Activated T-helper 1 cell treated with anti-CD3 and anti-CD28 coated beads, Interleukin-2, amount 50 U/mL, for 16 hours (primary cell): ENCODE measurements at places on chromosomes 2 and 18.

DNA sequence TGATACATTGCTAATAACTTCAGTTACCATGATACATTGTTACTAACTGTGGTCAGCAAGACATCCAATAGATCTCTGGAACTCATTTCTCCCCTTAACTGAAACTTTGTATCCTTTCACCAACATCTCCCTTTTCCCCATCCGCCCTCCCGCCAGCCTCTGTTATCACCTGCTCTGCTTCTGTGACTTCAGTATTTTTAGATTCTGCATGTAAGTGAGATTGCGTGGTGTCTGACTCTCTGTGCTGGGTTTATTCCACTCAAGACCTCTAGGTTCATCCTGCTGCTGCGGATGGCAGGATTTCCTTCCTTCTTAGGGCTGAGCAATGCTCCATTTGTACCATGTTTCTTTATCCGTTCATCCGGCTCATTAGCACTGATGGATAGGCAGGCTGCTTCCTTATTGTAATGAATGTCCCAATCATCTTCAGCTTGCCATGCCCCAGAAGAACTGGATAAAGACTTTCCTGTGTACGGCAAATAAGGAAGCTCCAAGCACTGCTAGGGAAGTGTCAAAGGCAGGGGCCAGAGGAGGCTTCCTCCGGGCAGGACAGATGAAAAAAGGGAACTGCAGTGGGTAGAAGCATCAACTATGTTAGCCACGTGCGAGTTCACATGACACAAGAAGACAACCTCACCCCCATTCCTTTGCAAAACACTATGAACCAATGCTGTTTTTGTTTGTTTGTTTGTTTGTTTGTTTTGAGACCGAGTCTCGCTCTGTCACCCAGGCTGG lies 113.4 kb downstream of the EIPR1 start:
- no peak for DNase-seq

- no peak for DNase-seq
Observed at GRCh38 chr2:163734881-163735684, 725 bp downstream of the FIGN start.

DNA sequence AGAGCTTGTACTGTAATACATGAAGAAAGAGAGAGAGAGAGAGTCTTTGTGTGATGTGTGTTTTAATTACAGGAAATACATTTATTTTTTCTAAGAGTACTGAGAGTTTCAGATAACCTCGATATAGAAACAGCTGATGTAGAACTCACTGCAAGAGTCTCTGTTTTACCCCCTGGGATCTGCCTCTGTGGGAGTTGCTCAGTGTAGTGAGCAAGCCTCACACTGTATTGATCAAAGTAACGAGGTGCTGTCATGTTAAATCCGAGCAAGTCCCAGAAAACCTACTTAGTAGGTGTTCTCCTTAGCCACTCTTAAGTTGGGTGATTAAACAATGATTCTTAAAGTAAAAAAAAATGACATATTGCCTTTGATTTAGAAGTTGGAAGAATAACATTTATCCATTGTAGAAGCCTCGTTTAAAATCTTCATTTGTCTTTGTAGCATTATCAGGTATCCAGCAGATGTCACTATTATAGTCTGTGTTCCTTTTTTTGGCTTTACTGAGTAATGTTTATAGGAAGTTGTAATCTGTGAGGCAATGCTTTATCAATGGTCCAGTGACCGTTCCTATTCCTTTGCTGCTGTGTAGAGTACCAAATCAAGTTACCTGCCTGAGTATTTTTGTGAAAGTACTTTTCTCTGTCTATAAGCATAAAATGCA lies 219.0 kb downstream of the MYO3B start:
- DNase-seq = no peak

GRCh38 chr2:112737542-112738232 lies 16.9 kb downstream of the NT5DC4 start:
- DNase-seq = no peak

- no peak for DNase-seq
Observed at GRCh38 chr2:101398116-101398821, 11.0 kb upstream of the CREG2 start.
